ENCODE measurements at places on chromosomes 4 and X.

- DNase-seq = no peak
Observed at GRCh38 chr4:155529272-155529671, 137.4 kb upstream of the GUCY1A1 start.

DNA sequence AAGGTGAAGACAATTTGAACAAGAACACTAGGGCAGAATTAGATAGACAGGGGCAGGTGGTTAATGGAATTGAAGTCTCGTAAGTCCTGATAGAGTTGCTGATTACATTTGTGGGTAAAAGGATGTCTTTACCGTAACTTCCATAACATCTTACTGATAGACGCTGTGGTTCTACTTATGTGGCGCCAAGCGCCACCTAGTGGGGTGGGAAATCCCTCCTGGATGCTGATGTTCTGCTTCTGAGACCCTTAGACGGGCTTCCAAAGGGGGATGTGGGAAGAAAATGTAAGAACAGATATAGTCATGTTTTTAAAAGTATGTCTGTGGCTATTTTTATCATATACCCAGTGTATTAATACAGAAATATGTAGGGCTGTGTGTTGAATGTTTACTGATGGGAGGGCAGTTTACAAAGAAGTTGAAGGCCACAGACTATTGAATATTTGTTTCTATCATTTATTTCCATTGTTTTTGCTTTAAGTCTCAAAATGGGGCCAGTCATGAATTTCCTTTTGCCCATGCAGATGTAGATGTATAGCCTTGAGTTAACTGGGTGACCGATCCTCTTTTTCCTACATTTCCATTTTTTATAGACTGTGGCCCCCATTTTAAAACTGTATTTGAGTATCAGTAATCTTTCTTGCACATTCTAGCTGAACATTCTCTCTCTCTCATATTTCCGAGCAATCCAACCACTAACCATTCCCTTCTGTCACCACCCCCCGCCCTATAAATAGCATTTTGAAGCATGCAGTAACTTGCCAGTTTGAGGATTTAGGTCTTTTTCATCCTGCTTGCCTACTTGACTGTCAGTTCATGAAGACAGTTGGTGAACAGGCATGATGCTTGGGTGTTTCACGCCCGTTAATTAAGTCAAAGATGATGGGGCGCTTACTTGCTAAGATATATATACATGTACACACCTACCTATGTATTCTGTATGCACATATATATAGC lies 12.1 kb upstream of the TLR8 start:
- peak; percentile 47 for DNase-seq

- no peak for DNase-seq
Observed at GRCh38 chr4:54100595-54101189, 729 bp downstream of the GSX2 start.

GRCh38 chr4:111880116-111880515 lies 265.1 kb upstream of the FAM241A start:
- DNase-seq = no peak

GRCh38 chr4:96194993-96195392 lies 355.1 kb downstream of the PDHA2 start:
- no peak for DNase-seq

- DNase-seq = no peak
Observed at GRCh38 chrX:18098763-18099162, 121.9 kb downstream of the BEND2 start.

All from stimulated activated naive CD8-positive, alpha-beta T cell treated with anti-CD3 and anti-CD28 coated beads, Interleukin-15, Interleukin-2, amounts not matched to agents 100 U/mL and 50 U/mL, for 24 hours (primary cell).